ENCODE measurements at places on chromosomes 6 and 20.

DNA sequence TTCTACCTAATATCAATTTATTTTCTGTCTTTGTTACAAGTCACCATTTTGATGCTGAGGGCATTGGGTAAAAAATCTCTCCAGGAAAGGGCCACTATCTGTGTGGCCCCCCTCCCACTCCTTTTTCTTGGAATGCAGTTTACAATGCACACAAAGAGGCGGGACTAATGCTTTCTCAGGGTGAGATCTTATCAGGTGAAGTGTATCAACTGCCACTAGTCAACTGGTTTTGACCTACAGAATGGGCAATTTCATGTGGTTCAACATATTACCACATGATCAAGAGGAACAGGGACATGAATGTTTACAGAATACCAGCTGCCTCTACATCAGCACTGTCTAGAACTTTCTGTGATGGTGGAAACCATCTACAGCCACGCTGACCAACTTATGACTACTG is 3.7 kb downstream of the RRBP1 start:
- DNase-seq, result no peak

- no peak for DNase-seq
These were observed 40.8 kb downstream of the IYD start for GRCh38 chr6:150409576-150410066.

- peak; percentile 26 for DNase-seq
These were observed 78.5 kb upstream of the TRDN start for GRCh38 chr6:123715006-123715863.

DNA sequence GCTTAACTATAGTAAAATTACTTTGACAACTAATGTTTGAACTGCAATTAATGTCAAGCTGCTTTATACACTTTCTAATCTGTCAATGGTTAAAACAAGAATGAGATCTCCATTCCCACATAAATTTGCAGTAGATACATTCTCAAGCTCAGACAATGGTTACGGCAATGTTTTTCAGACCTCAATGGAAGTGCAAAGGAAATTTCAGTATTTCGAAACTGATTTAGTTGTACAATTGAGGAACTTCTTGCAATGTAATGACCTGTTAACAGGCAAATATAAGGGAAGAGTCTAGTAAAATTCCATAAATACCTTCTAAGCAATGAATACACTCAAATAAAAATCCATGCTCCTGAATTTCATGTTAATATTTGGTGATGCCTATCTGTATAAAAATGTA is 94.7 kb downstream of the ADTRP start:
- DNase-seq, result no peak

- peak; percentile 55 for DNase-seq
These were observed 6.7 kb downstream of the MCUR1 start for GRCh38 chr6:13807696-13808095.

GRCh38 chr6:139779988-139780774 is 405.7 kb upstream of the CITED2 start:
- DNase-seq, result no peak

GRCh38 chr20:62089393-62089792 is 23.7 kb upstream of the TAF4 start:
- no peak for DNase-seq

DNA sequence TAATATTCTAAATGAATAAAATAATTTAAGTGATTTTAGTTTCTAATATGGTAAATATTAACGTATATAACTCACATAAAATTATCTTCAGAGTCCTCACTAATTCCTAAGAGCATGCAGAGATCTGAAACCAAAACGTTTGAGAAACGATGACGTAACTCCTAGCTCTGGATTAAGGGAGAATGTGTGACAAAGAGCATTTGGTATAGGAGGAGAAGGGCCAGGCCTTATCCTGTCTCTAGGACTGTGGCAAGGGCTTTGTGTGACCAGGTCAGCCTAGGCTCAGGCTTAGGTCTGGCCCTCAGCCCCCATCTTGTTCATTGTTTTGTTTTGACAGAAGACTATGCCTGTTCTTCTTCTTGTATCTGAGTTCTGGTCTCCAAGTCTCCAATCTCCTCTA is 19.2 kb upstream of the POLR1H start:
- no peak for DNase-seq

- DNase-seq, result no peak
These were observed 4.8 kb downstream of the NFYA start for GRCh38 chr6:41077536-41077935.

DNA sequence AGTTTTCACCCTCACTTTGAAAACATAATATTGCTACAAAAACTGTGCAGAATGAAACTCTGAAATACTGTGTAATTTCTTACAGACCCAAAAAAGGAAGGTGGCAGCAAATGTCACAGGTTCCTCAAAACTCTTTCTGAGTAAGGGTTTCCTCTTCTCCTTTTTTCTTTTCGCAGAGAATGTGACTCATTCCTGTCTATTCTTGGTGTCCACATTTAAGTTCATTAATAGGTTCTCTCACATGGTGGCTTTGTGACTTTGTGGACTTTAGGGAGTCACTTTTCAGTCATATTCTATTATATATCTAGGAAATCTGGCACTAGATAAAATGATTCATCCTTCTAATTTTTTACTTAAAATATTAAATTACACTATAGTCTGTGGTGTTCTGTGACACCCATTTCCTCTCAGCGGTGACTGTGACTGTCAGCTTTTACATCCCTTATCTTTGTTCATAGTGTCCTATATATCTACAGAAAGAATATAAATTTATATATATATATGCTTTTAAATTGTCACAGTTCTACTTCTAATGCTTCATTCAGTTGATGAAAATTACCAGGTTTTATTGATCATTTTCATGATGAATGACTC is 126.8 kb upstream of the HCRTR2 start:
- peak; percentile 8 for DNase-seq

DNA sequence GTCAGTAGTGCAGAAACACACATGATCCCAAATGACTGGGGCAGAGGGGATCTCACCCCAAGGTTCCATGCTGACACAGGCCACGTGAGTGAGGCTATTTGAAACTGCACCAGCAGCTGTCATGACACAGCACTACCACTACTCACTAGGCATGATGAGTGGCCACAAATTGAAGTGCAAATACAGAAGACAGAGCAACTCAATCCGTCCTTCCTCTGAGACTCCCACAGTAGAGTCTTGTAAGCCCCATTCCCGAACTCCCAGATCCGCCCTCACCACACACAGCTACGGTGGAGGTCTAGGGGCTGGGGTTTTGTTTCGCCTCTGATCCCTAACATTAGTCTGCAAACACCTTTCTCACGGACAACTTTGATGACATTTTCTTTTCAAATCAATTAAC is 113.3 kb upstream of the NUP153 start:
- no peak for DNase-seq

DNA sequence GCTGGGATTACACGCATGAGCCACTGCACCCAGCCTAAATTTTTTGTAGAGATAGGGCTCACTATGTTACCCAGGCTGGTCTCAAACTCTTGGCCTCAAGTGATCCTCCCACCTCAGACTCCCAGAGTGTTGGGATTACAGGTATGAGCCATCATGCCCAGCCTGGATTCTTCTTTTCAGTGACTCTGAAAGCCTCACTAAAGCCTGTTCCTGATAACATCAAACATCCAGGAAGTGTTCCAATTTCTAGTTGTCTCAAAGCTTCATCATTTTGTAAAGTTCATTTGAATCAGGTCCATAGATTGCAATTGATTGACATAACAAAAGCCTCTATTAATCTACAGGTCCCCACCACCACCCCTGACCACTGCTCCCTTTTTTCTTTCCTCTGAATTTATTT is 29.2 kb upstream of the CHMP4B start:
- DNase-seq, result no peak

- DNase-seq, result no peak
These were observed 1.7 kb downstream of the AFDN start for GRCh38 chr6:167828325-167828956.

Data from A172 (cell line).